GM10248 (cell line): ENCODE measurements at places on chromosomes 16 and 17.

GRCh38 chr17:21034340-21035235 lies 8.2 kb downstream of the USP22 start:
- no peak for DNase-seq

DNA sequence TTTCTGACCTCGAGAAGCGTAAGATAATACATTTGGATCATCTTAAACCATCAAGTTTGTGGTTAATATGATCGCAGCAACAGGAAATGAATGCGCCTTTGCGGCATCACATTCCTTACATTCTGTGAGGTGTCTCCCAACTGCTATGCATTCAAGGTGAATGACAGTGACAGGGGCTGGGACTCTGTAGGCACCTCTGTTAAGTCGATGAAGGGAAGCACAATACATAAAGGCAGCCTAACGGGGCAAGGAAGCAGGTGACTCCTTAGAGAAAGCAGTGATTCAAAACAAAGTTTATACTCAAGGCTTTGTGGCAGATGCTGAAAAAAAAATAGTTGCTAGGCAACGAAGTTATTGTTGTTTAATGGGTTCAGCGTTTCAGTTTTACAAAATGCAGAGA lies 21.6 kb upstream of the EVPL start:
- no peak for DNase-seq

GRCh38 chr16:11619327-11619851 lies 32.7 kb upstream of the LITAF start:
- no peak for DNase-seq

DNA sequence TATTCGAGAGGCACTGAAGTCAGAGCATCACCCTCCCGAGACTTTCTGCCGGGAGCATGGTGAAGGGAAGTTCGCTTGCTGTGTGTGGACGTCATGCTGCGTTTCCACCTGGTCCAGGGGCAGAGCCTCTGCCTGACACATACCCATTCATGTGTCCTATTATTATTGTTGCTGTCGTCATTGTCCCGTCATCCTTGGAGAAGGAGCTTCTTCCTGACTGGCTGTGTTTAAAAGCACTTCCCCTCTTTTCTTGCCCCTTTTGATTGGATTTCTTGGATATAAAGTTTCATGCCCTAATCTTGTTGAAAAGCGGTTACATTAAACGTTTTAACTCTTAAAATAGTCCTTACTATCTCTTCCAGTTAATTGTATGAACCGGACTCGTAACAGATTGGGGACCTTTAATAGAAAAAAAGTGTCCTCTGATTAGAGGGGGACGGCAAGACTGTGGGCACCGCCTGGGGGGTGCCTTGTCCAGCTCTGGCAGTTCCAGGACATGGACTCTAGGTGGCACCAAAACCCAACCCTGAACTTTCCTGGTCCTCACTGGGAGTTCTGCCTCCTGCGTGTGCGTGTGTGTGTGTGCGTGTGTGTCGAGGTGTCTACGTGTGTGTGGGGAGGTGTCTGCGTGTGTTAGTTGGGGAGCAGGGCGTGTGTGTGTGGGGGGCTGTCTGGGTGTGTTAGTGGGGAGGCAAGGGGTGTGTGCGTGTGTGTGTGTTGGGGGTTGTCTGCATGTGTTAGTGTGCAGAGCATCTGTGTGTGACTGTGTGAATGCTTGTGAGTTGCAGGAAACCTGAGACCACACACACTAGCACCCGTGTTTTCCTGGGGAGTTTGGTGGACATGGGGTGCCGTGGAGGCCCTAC lies 133.3 kb upstream of the CIBAR2 start:
- DNase-seq = peak; percentile 78

DNA sequence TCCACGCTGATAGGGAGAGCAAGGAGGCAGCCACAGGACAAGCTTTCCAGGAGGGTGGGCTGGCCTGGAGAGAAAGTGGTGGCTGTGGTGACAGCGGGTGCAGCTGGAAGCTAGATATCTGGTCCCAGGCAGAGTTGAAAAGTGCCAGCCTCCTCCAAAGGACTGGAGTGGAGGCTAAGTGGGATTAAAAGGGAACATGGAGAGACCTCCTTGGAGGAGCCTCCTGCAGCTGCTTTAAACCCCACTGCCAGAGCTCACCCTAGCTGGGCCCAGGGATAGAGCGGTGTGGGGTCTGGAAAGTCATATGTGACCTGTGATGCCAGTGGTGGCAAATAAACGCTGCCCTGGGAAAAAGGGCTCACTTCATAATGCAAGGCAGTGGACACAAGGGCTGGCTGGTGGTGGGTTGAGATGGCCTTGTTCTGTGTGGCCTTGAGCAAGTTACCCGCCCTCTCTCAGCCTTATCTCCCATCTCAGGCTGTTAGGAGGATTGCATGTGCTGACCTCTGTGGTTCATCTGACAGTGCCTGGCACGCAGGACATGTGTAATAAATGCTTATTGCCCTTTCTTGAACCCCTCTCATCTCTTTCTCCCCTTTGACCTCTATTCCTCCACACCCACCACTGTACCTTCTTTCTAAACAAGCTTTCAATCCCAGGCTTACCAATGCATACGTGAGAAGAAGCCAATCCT lies 61.0 kb upstream of the LGALS9 start:
- DNase-seq = no peak

GRCh38 chr17:21005367-21005766 lies 37.4 kb downstream of the USP22 start:
- DNase-seq = no peak

GRCh38 chr17:21286066-21286770 lies 1.7 kb downstream of the MAP2K3 start:
- no peak for DNase-seq
